ENCODE measurements at places on chromosomes 3 and 15.

DNA sequence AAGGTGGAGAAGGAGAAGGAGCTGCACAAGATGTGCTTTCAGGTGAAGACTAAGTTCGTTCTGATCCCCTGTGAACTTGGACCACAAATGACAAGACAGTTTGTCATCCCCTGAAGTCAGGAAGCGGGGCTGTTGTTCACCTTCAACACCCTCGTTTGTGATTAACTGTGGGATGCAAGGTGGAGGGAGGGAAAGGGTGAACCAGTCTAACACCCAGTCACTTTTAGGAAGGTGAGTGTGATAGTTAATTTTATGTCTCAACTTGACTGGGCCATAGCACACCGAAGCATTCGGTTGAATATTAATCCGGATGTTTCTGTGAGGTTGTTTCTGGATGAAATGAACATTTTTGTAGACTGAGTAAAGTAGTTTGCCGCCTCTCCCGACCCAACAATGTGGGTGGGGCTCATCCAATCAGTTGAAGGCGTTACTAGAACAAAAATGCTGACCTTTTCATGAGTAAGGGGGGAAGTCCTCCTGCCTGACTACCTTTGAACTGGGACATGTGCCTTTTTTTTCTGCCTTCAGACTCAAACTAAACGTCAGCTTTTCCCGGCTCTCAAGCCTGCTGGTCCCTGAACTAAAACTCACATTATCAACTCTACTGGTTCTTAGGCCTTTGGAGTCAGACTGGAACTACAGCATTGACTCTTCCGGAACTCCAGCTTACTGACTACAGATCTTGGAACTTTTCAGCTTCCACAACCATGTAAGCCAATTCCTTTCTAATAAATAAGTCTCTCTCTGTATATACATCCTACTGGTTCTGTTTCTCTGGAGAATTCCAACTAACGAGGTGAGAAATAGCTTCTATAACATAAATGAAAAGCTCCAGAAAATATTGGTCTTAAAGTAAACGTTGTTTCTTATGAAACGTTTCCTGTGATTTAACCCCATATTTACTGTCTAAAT is 264.0 kb upstream of the SLITRK3 start:
- DNase-seq = no peak

- no peak for DNase-seq
These were observed 376.8 kb upstream of the THBS1 start for GRCh38 chr15:39204031-39204430.

- DNase-seq = no peak
These were observed 75.6 kb downstream of the BFSP2 start for GRCh38 chr3:133475245-133476010.

GRCh38 chr3:85567071-85567676 is 608.4 kb downstream of the CADM2 start:
- DNase-seq = no peak
